Colonic mucosa (tissue), 4 donors: ENCODE measurements at places on chromosomes 1 and 21.

DNA sequence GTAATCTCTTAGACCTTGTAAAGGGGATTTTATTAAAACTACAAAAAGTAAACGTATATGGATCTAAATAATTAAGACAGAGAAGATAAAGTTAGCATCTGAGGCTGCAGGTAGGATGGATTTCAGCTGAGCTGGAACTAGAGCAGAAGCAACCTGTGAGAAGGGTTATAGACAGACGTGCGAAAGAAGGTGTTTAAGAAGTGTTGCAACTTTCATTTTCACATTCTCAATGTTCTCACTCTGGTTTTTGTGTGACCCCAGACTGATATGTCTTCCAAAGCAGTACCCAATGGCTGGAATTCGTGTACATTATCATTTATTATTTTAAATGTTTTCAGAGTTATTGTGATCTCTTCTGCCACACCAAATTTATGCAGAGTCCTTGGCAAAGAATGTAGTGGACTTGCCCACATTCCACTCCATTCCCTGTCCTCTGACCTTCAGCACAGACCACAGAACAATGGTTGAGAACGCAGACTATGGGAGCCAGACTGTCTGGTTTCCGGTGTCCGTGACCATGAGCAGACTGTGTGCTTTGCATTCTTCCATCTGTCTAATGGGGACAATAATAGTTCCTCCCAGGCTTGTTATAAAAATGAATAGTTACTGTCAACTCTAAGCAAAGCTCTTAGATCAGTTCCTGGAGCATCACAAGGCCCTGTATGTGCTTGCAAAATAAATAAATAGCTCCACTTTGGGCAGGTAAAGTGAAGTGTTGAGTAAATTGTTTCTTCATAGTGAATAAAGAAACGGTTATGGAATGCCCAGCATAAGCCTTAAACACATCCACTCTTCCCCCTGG is 140.6 kb upstream of the SAMSN1 start:
- no peak for DNase-seq

DNA sequence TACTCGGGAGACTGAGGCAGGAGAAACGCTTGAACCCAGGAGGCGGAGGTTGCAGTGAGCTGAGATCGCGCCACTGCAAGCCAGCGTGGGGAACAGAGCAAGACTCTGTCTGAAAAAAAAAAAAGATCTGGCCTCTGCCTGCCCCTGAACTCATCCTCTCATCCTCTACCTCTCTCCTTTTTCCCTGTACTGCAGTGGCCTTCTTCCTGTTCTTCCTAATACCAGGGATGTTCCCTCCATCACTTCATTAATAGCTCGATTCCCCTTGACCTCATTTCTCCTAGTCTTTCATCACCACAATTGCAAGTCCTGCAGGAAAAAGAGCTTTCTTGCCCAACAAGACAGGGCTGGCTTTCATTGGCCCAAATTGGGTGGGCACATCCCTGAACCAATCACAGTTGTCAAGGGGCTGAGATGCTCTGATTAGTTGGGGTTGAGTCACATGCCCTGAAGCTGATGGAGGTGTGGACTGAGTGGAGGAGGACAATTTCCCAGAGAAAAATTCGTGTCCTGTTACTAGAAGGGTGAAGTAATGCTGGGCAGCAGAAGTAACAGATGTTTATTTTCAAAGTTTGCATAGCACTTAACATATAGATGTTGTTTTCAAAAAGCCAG is 86.8 kb upstream of the PUM1 start:
- no peak for DNase-seq

- no peak for DNase-seq
These were observed 12.0 kb upstream of the KCNC4 start for GRCh38 chr1:110197905-110198629.

GRCh38 chr21:30935889-30936168 is 54.4 kb upstream of the KRTAP11-1 start:
- no peak for DNase-seq

DNA sequence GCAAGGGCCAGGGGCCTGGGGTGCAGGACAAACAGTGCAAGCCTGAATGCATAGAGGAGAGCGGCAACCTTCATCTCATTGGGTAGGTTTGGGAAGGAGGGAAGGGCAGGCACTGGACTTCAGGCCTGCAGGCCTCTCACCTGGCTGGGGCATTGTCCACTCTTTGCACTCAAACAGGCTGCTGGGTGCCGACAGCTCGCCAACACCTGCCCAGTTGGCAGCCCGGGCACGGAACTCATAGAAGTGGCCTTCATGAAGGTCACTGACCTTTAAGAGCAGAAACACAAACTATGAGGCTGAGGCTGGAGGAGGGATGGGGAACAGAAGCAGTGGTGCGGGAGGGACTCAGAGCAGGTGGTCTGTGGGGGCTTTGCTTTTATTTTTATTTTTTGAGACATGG is 30.7 kb downstream of the MYOM3 start:
- DNase-seq = no peak

- DNase-seq = no peak
These were observed 22.3 kb upstream of the TRAF3IP3 start for GRCh38 chr1:209733409-209734192.

GRCh38 chr1:200354243-200354642 is 55.6 kb downstream of the ZNF281 start:
- DNase-seq = no peak
